Breast epithelium (tissue), 4 donors: ENCODE measurements at places on chromosomes 7 and 10. TPM values are rescaled to one million over a fixed set of nuclear protein-coding genes. Genes with fewer than 3 reads are reported as not detected.

Gene BLOC1S2
- total RNA-seq = 26.5 TPM

DNA sequence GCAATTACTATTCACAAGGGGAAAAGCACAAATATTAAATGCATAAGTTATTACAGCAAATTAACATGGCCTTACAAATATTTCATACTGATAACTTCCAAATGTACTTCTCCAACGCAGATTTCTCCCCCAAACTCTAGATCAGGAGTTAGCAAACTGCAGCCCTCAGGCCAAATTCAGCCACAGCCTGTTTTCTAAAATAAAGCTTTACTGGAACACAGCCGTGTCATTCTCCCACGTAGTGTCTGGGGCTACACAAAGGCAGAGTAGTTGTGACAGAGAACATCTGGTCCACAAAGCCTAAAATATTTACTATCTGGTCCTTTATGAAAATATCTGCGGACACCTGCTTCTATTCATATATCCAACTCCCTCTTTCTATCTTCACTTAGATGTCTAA is 151.8 kb upstream of the AHR start:
- no peak overlapping the region for H3K4me3 ChIP-seq
- no peaks in the 10 kb centered on the region for H3K4me1 ChIP-seq
- no peak overlapping the region for H3K27ac ChIP-seq
- no peak for DNase-seq
- H3K27me3 ChIP-seq = no peaks in the 10 kb centered on the region

Gene GIMAP8
- 7.2 TPM for total RNA-seq

DNA sequence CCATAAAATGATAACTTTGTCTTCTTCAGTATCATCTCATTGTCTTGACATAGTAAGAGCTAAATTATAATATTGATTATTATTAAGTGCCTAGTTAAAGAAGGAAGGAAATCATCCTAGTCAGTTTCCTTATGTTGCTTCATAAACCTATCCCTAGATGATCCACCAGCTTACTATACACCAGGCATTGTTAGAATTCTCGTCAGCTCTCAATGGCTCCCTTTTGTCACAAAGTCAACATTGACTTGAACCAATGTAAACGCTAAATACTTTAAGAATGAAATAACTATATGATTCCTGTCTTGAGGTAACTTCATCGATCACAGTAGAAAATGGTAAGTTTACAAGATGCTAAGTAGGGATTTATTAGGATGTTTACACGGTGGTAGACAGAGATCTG is 1162.9 kb downstream of the CNTNAP2 start:
- DNase-seq = no peak
- H3K27ac ChIP-seq = no peak overlapping the region
- no peaks in the 10 kb centered on the region for H3K36me3 ChIP-seq
- H3K4me3 ChIP-seq = no peak overlapping the region

- no peaks in the 10 kb centered on the region for H3K4me1 ChIP-seq
- H3K27ac ChIP-seq = no peak overlapping the region
- no peak overlapping the region for H3K4me3 ChIP-seq
- H3K36me3 ChIP-seq = no peaks in the 10 kb centered on the region
Measured at GRCh38 chr7:3888096-3888495, 587.0 kb downstream of the SDK1 start.

GRCh38 chr10:49160110-49160509 is 26.3 kb upstream of the FAM170B start:
- H3K27me3 ChIP-seq = no peaks in the 10 kb centered on the region
- H3K27ac ChIP-seq = no peak overlapping the region
- no peak overlapping the region for H3K4me3 ChIP-seq
- H3K4me1 ChIP-seq = no peaks in the 10 kb centered on the region

Gene PRKCQ
- 0.64 TPM for total RNA-seq

- H3K4me3 ChIP-seq = peak overlapping the region; percentile 95
- no peaks in the 10 kb centered on the region for H3K27me3 ChIP-seq
- H3K36me3 ChIP-seq = no peaks in the 10 kb centered on the region
- peak overlapping the region; percentile 89 for H3K27ac ChIP-seq
- DNase-seq = peak; percentile 60
Measured at GRCh38 chr7:122887198-122887597, 938 bp upstream of the CADPS2 start.

DNA sequence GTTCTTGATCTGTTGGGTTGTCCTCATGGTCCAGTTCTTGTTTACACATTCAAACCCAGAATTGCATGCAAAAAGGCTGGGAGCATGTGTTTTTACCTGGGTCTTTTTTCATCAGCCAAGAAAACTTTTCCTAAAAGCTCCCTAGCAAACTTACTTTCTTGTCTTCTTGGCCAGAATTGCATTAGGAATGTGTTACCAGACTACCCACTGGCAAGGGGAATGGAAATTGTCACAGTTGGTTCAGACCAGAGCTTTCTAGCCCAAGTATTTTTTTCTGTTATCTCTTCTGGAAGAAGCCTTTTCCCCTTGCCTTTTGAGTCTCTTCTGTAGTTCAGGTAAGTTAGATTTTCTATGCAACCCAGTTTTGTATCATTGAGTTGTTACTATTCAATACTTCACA is 77.5 kb downstream of the BMPR1A start:
- H3K27ac ChIP-seq = no peak overlapping the region
- DNase-seq = no peak
- no peaks in the 10 kb centered on the region for H3K36me3 ChIP-seq

GRCh38 chr7:122724366-122724765 is 21.6 kb upstream of the RNF148 start:
- H3K27ac ChIP-seq = no peak overlapping the region
- no peaks in the 10 kb centered on the region for H3K4me1 ChIP-seq
- no peak for DNase-seq
- H3K27me3 ChIP-seq = no peaks in the 10 kb centered on the region

DNA sequence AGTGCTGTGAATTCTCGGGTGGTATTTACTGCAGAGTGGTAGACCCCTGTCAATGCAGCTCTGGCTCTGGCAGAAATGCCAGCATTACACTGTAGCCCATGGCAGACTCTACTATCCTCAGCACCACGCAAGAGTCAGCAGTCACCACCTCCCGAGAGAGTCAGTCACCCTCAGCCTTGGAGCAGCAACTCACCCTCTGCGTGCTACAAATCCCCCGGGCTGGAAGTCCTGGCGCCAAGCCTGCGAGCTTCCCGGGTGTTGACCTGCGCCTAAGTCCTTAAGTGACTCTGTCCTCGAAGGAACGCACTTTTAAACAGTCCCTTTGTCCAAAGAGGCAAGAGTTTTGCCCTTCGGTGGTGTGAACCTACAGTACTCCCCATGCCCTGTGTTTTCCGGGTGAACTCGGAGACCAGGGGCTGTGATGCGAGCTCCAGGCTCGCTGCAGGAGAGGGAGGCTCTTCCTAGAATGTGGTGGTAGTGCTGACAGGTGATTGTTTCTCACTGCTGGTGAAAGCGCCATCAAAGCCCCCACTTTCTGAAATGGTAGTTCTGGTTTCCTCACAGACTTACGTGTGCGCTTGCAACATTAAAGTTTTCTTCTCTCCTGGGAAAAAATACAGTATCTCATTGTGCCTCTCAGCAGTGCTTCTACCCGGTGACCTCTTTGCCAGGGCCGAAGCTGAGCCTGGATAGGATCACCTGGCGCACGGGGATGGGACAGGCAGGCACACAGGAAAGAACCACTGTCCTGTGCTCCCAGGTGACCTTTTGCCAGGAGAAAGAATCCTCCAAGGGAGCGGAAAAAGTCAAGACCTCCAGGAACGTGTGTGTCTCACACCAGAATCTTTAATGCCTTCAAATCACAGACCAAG is 33.1 kb upstream of the MBL2 start:
- H3K36me3 ChIP-seq = no peaks in the 10 kb centered on the region
- H3K27ac ChIP-seq = no peak overlapping the region
- H3K27me3 ChIP-seq = no peaks in the 10 kb centered on the region
- no peak for DNase-seq

DNA sequence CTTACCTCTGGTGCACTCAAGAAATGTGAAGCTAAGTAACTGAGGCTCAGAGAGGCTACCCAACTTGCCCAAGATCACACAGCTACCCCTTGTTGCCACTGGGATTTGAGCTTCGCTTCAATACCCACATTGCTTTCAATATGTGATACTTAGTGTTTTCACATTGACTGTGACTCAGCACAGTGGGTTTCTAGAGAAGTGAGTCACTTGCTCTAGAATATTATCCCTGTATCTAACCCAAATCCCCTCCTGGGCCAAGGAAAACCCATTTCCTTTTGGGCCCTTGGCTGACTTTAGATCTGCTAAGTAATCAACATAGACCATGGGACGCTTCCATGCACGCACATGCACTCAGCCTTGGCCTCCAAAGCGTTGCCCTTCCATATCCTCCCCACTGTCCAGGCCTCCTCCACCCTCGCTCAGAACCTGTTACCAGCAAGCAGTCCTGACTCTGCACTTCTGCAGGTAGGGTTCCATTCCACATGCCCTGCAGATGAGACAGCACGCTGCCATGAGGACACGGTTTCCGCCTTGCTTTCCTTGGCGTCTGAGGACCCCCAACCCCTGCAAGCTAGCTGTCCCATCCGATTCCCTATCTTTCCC is 87.7 kb upstream of the CHST15 start:
- no peaks in the 10 kb centered on the region for H3K27me3 ChIP-seq
- DNase-seq = no peak
- no peaks in the 10 kb centered on the region for H3K4me1 ChIP-seq

Gene DTX2
- 30.5 TPM for total RNA-seq

DNA sequence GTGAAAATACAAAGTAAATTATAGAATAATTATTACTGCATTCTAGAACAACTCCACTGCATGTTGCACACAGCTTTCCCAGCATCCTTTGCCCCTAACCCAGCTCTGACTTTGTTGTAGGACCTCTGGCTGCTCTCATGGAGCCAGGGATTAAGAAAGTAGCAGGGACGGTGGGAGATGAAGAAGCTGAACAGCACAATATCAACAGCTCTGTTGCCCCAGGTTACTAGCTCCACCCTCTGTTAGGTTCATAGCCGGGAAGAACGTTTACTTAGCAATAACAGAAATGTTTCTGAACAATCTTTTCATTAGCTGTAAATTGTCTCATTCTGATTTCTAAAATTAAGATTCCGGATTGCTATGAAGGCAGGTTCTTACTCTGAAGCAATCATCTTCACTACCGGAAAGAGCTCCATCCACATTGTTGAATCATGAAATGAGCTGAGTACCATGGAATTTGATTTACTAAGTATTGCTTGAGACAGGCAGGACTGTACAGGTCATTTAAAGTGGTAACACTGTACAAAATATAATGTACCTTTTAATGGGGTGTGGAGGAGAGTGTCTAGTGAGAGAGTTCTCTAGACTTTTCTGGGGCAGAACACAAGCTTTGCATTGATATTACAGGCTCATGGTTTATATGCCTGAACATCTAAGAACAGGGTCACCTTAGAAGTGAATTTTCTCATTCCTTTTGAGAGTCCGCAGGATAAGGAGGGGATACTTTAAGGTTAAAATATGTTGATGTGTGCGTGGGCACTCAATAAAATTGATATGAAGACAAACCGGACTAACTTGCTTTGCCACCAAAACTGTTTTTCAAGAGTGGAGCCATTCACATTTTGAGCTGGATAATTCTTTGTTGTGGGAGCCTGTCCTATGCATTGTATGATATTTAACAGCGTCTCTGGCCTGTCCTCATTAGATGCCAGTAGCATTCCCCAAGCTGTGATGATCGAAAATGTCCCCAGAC is 20.8 kb upstream of the RAB18 start:
- H3K27ac ChIP-seq = peak overlapping the region; percentile 71
- H3K4me3 ChIP-seq = no peak overlapping the region
- no peaks in the 10 kb centered on the region for H3K36me3 ChIP-seq
- H3K27me3 ChIP-seq = no peaks in the 10 kb centered on the region

DNA sequence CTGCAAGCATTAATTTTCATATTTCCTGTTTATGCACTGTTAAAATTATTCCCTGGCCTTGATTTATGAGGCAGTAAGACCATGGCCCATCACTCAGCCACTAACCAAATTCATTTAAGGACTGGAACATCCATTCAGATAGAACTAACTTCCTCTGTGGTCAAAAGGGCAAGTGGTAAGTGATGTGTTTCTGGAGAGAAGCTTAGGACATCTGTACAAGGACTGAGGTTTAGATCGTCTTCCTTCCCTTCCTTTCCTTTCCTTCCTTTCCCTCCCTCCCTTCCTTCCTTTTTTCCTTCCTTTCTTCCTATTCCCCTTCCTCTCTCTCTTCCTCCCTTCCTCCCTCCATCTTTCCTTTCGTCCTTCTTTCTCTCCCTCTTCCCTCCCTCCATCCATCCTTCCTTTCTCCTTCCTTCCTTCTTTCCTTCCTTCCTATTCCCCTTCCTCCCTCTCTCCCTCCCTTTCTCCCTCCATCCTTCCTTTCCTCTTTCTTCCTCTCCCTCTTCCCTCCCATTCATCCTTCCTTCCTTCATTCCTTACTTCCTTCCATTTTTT is 1019.4 kb downstream of the TYW1 start:
- H3K27ac ChIP-seq = no peak overlapping the region
- no peaks in the 10 kb centered on the region for H3K27me3 ChIP-seq
- no peak overlapping the region for H3K4me3 ChIP-seq
- DNase-seq = no peak

DNA sequence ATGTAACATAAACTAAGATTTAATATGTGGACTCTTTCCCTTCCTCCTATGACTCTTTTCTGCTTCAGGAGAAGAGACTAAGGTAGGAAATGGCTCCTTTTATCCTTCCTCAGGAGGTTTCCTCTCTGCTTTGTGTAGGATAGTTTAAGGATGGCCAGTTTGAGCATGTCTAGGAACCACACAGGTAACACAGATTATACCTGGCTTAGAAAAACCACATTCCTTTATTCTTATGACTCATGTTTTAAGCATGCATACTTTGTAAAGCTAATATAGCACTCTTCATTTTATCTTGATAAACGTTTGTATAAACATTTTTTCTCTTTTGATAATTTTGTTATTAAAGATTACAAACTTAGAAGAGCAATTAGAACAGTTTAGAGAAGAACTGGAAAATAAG is 57.8 kb downstream of the CYP51A1 start:
- peak overlapping the region; percentile 22 for H3K27ac ChIP-seq
- H3K27me3 ChIP-seq = no peaks in the 10 kb centered on the region
- no peaks in the 10 kb centered on the region for H3K36me3 ChIP-seq
- no peaks in the 10 kb centered on the region for H3K4me1 ChIP-seq
- H3K4me3 ChIP-seq = no peak overlapping the region

Gene SLC39A12
- 0.16 TPM for total RNA-seq

- H3K27ac ChIP-seq = no peak overlapping the region
- peaks cover 12% of the 10 kb centered on the region for H3K27me3 ChIP-seq
- no peaks in the 10 kb centered on the region for H3K36me3 ChIP-seq
- H3K4me1 ChIP-seq = no peaks in the 10 kb centered on the region
- no peak overlapping the region for H3K4me3 ChIP-seq
- DNase-seq = no peak
Measured at GRCh38 chr10:120944586-120945125, 93.5 kb downstream of the WDR11 start.
